ENCODE measurements at places on chromosomes 4 and X. TPM values are rescaled to one million over a fixed set of nuclear protein-coding genes. Genes with fewer than 3 reads are reported as not detected.

DNA sequence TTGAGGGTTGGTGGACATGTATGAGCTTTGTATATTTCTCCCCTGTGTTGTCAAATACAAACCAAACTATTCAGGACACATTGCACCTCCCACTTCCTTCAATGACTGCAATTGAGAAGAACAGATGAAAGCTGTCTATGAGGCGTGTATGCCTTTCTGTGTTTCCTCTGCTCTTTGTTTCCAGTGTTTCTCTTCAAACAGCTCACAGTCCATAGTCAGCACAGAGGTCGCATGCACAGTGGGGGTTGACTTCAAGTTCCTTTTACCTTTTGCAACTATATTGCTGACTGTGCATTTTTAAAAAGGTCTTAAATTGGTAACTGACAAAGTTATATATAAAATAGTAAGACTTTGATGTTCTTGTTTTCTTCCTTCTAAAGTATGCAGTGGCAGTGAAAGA lies 957.8 kb downstream of the C4orf33 start:
- no peaks in the 10 kb centered on the region for H3K27me3 ChIP-seq
- no peak for DNase-seq
- no peaks in the 10 kb centered on the region for H3K36me3 ChIP-seq
- H3K4me3 ChIP-seq = no peak overlapping the region

DNA sequence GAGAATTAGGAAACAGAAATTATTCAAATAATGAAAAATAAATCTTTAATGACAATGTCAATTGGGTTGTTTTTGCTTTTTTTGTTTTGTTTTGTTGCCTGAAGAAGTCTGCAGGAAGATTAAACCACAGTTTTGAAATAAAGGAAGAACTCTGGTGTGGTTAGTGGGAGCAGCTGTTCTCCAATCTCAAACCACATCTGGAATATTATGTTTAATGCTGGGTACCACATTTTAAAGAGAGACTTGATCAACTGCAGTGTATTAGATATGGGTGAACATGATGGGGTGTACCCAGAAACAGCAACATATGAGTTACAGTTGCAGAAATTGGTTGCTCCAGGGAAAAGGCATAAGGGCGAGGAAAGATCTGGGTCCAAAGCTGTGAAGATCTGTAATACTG lies 171.2 kb upstream of the RPL34 start:
- no peak for DNase-seq
- H3K4me1 ChIP-seq = peaks cover 6% of the 10 kb centered on the region
- no peaks in the 10 kb centered on the region for H3K36me3 ChIP-seq
- no peaks in the 10 kb centered on the region for H3K27me3 ChIP-seq
- no peak overlapping the region for H3K4me3 ChIP-seq

DNA sequence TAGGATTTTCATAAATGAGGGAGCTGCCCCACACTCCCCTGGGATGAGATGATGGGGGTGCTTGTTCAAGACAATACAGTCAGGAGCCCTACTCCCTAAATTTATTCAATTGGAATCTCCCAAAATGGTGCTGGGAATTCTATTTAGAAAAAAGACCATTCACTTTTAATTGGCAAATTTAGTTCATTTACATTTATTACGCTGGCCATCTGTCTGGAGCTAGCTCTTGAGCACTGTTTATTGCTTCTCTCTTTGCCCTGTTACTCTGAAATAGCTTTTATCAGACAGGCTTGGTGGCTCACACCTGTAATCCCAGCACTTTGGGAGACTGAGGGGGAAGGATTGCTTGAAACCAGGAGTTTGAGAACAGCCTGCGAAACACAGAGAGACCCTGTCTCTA lies 2.0 kb upstream of the ARSD start:
- H3K4me3 ChIP-seq = no peak overlapping the region
- no peak overlapping the region for H3K27ac ChIP-seq
- H3K4me1 ChIP-seq = no peaks in the 10 kb centered on the region
- peaks cover 5% of the 10 kb centered on the region for H3K27me3 ChIP-seq
- DNase-seq = no peak

GPRIN3 gene
- 41.3 TPM for total RNA-seq

- no peak overlapping the region for H3K27ac ChIP-seq
- no peaks in the 10 kb centered on the region for H3K27me3 ChIP-seq
- no peaks in the 10 kb centered on the region for H3K4me1 ChIP-seq
- no peak overlapping the region for H3K4me3 ChIP-seq
- no peaks in the 10 kb centered on the region for H3K36me3 ChIP-seq
- DNase-seq = no peak
Measured at GRCh38 chr4:151641167-151641566, 119.6 kb downstream of the GATB start.

CACNA1F gene
- total RNA-seq = 1.8 TPM

GRCh38 chr4:37383579-37384229 lies 139.2 kb downstream of the NWD2 start:
- H3K27ac ChIP-seq = no peak overlapping the region
- DNase-seq = no peak
- no peaks in the 10 kb centered on the region for H3K36me3 ChIP-seq
- no peak overlapping the region for H3K4me3 ChIP-seq
- no peaks in the 10 kb centered on the region for H3K4me1 ChIP-seq
- no peaks in the 10 kb centered on the region for H3K27me3 ChIP-seq

DRD5 gene
- not detected for total RNA-seq

FMR1NB gene
- not detected for total RNA-seq

DNA sequence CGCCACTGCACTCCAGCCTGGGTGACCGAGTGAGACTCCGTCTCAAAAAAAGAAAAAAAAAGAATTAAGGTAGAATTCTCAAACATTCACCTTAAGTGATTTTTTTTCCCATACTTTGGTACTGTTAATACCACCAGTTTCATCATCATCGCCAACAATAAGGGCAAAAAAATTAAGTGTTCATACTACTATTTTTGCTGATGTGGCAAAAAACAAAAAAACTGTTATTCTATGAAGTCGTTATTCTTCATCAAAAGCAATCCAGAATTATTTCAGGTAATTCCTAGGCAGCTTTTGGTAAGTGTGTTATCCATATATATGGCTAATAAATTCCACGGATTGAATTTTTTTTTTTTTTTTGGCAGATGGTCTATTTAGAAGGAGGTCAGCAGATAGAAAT lies 85.7 kb downstream of the KCNIP4 start:
- H3K4me3 ChIP-seq = no peak overlapping the region
- no peaks in the 10 kb centered on the region for H3K27me3 ChIP-seq
- no peaks in the 10 kb centered on the region for H3K4me1 ChIP-seq
- DNase-seq = no peak

GRCh38 chrX:72662020-72662747 lies 51.9 kb downstream of the PHKA1 start:
- DNase-seq = no peak
- H3K4me3 ChIP-seq = no peak overlapping the region
- H3K4me1 ChIP-seq = no peaks in the 10 kb centered on the region
- no peaks in the 10 kb centered on the region for H3K36me3 ChIP-seq
- H3K27me3 ChIP-seq = no peaks in the 10 kb centered on the region

ETDB gene
- total RNA-seq = not detected

SOD3 gene
- not detected for total RNA-seq

HSFX2 gene
- total RNA-seq = not detected

CFP gene
- total RNA-seq = 37.1 TPM

MAGEB17 gene
- total RNA-seq = not detected

CLCN5 gene
- 1.7 TPM for total RNA-seq

- H3K4me3 ChIP-seq = no peak overlapping the region
- no peaks in the 10 kb centered on the region for H3K36me3 ChIP-seq
- no peaks in the 10 kb centered on the region for H3K27me3 ChIP-seq
- no peak for DNase-seq
- no peak overlapping the region for H3K27ac ChIP-seq
Measured at GRCh38 chr4:20623939-20624338, 76.3 kb upstream of the PACRGL start.

Data from T-cell (primary cell).